Cardiac fibroblast (primary cell): ENCODE measurements at places on chromosomes 2 and 18.

GRCh38 chr2:160490733-160491685, 2.6 kb downstream of the RBMS1 start:
- no peak for DNase-seq

- no peak for DNase-seq
These were observed 156.4 kb downstream of the PTPRM start for GRCh38 chr18:7723558-7723957.

- DNase-seq: no peak
These were observed 597.1 kb downstream of the ARHGAP15 start for GRCh38 chr2:143726151-143726845.

GRCh38 chr18:9156604-9157249, 20.1 kb downstream of the ANKRD12 start:
- DNase-seq: no peak

- no peak for DNase-seq
These were observed 22.0 kb upstream of the SP9 start for GRCh38 chr2:174312581-174313234.

DNA sequence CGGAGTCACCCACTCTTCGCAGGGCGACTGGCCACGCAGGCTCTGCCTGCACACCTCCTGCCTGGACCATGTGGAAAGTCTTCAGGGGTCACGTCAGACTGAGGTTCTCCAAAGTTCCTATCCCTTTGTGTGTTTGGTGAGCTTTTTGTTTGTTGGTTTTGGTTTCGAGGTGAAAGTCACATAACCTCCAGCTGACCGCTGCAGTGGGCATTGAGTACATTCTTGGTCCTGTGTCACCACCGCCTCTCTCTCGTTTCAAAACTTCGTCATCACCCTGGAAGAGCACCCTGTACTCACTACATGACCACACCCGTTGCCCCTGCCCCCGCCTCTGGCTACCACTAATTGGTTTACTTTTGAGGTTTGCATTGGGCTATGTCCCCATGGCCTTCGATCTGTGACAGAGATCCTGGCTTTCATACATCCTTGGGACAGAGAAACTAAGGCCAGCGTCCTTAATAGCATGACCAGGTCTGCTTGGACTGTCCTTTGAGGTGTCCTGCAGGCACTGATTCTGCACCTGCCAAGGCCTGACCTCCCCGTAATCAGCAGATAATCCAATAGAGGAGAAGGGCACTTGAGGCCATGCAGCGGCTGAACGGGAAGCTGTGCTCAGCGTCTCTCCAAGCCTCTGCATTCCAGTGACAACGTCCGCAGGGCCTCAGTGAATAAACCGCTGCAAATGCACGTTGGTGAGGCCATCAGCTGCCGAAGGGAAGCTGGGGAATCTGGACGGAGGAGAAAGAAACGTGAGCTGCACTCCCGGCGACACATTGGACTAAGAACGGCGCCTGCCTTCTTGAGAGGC, 46.8 kb downstream of the SH3BP4 start:
- peak; percentile 29 for DNase-seq

DNA sequence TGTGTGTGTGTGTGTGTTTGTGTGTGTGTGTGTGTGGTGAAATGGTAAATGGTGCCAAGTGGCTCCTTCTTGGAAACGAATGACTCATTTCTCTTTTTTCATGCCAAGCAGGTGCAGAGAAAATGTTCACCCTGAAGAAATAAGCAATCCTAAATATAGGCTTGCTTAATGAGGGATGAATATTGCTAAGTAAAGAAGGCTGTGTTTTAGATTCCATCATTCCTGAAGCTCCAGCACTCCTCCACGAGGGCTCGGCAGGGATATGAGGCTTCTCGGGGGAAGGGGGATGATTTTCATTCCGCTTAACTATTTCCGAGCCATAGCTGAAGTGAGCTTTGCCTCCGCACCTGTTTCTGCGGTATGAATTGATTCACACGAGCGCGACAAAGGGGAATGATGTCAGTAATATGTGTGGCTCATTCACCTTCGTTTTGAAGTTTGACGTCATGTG, 72.9 kb downstream of the TSN start:
- no peak for DNase-seq

DNA sequence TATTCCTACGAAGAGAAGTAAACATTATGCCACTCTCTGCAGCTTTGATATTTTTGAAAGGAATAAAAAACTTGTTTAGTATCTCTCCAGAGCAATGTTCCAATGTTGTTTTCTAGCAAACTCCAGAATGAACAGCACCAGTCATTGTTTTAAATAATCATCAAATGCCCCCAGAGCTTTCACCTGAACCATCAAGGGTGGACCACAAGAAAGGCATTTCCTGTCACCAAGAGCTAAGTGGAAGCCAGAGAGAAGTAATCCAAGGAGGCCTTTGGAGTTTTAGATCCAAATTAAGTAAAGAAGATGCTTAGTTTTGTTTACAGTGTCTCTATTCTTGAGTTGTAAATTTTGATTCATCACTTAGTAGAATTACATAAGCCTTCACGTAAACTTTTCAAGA, 559.0 kb downstream of the ARHGAP15 start:
- no peak for DNase-seq

DNA sequence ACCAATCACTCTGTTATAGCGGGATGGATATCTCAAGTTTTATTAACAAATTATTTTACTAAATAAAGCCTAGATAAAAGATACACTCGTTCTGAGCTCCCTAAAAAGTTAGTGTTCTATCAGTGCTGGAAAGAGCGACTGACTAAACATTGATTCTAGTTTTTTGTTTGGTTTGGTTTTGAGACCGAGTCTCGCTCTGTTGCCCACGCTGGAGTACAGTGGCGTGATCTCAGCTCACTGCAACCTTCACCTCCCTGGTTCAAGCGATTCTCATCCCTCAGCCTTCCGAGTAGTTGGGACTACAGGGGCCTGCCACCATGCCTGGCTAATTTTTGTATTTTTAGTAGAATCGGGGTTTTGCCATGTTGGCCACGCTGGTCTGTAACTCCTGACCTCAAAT, 73.8 kb upstream of the CDCA7 start:
- no peak for DNase-seq

- DNase-seq: no peak
These were observed 61.4 kb downstream of the NDUFA10 start for GRCh38 chr2:239963646-239964205.

- peak; percentile 27 for DNase-seq
These were observed 111.9 kb downstream of the SETBP1 start for GRCh38 chr18:44792456-44793061.

DNA sequence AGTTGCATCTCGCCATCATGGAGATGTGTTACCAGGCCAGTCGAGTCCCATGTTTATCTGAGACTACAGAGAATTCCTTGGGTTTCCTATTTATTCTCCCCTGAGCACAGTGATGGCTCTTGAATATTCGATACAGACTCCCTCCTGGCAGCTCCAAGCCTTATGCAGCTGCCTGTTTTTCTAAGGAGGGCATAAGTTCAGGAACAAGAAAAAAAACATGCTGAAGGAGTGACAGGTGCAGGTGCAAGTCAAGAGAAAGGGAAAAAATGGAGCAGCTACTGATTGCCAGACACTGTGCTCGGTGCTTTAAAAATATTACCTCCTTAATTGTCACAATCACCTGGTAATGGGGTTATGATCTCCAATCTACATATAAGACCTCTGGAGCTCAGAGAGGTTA, 177.2 kb upstream of the DPP10 start:
- no peak for DNase-seq

- no peak for DNase-seq
These were observed 631.0 kb downstream of the IRS1 start for GRCh38 chr2:226168496-226169160.

GRCh38 chr18:9711361-9712129, 3.4 kb downstream of the RAB31 start:
- no peak for DNase-seq

GRCh38 chr18:9613550-9614400, 584 bp downstream of the PPP4R1 start:
- peak; percentile 62 for DNase-seq

- no peak for DNase-seq
These were observed 121.2 kb upstream of the SPRED2 start for GRCh38 chr2:65553504-65554074.

GRCh38 chr2:70746094-70746974, 21.7 kb downstream of the ADD2 start:
- DNase-seq: no peak

DNA sequence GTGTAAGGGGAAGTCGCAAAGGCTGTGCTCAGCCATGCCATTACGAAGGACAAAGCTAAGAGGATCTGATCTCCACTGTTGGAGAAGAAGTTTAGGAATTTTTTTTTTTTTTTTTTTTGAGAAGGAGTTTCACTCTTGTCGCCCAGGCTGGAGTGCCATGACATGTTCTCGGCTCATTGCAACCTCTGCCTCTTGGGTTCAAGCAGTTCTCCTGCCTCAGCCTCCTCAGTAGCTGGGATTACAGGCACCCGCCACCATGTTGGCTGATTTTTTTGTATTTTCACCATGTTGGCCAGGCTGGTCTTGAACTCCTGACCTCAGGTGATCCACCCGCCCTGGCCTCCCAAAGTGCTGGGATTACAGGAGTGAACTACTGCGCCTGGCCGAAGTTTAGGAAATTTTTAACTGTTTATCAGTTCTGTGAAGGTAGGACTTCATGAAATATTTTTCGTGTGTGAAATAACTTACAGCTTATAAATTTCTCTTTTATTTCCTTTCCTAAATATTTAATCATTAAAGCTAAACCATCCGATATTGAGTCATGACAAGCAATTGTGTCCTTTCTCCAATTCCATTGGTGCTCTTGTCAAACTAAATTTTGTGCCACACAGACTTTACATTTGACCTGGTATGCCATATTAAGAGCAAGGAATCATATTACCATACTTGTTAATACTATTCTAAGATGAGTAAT, 22.2 kb downstream of the DDX1 start:
- no peak for DNase-seq

GRCh38 chr18:73270920-73271634, 403.3 kb upstream of the NETO1 start:
- no peak for DNase-seq

DNA sequence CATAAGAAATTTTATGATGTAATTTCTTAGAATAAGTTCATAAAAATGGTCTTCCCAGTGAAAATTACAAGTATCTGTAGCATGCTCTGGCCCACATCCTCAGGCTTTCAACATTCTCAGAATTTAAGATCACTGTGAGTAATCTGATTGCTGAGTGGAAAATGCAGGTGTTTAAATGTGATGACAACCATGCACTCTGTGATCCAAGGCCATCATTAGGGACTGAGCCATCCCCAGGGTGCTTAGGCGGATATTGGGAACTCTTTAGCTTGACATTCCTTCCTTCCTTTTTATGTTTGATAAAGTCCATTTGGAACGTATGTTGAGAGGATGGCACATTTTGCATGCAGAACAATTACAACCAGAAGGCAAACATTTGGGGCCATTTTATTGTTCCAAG, 95.5 kb downstream of the ARL4C start:
- DNase-seq: no peak

DNA sequence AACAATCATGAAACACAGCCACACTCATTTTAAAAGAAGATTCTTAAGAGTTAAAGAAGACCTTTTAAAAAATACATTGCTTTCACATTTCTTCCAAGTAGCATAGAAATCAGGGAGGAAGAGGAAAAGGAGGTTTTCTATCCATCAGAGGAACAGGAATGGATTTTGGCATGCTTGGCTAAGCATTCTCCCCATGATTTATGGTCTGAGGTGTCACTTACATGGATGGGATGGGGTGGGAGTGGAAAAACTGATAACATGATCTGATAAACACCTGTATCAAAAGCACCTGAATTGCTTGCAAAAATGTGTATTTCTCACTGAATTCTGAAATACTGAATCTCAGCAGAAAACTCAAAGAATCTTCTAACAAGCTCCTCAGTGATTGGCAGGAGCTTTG, 265.9 kb downstream of the NRXN1 start:
- no peak for DNase-seq

- peak; percentile 47 for DNase-seq
These were observed 13.2 kb downstream of the ZNF804A start for GRCh38 chr2:184611361-184612085.

GRCh38 chr2:48849770-48850169, 94.2 kb upstream of the LHCGR start:
- peak; percentile 73 for DNase-seq

- no peak for DNase-seq
These were observed 354.2 kb upstream of the ACVR2A start for GRCh38 chr2:147490401-147491261.

GRCh38 chr2:224151161-224151560, 112.1 kb upstream of the SERPINE2 start:
- DNase-seq: peak; percentile 67

GRCh38 chr2:222240676-222241049, 58.1 kb downstream of the PAX3 start:
- no peak for DNase-seq

GRCh38 chr2:65504201-65504600, 71.8 kb upstream of the SPRED2 start:
- no peak for DNase-seq

GRCh38 chr2:8954990-8955389, 48.5 kb downstream of the MBOAT2 start:
- DNase-seq: no peak

GRCh38 chr2:25090801-25091200, 48.9 kb downstream of the EFR3B start:
- no peak for DNase-seq

- no peak for DNase-seq
These were observed 54.6 kb upstream of the ODC1 start for GRCh38 chr2:10502803-10503107.

DNA sequence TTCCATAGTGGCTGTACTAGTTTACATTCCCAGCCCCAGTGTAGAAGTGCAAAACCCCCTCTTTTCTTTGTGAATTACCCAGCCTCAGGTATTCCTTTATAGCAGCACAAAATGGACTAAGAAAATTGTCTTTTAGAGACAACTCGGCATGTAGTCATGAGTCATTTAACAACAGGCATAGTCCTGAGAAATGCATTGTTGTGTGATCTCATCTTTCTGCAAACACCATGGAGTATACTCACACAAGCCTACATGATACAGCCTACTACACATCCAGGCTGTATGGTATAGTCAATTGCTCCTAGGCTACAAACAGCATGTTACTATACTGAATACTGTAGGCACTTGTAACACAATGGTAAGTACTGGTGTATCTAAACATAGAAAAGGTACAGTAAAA, 44.4 kb upstream of the MBP start:
- no peak for DNase-seq

- no peak for DNase-seq
These were observed 33.2 kb downstream of the DDX1 start for GRCh38 chr2:15624903-15625302.

DNA sequence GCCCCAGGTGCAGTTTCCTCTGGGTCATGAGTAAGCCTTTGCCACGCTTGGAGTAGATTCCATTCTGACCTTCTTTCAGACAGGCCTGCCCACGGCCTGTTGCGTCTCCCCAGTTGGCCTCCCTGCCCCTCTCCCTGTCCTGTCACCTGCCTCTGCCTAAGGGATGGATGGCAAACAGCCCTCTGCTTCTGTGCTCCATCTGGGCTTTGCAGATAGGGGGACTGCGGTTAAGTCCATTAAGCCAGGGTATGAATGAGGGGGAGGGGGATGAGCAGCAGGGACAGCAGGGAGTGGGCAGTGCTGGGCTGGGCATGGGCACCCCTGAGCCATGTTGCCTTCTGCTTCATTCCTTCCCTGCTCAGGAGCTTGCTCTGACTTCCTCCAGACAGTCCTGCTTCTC, 37.6 kb upstream of the B3GNT7 start:
- no peak for DNase-seq

GRCh38 chr18:65941482-65941881, 190.7 kb downstream of the CDH7 start:
- DNase-seq: no peak

- DNase-seq: peak; percentile 24
These were observed 1.1 kb upstream of the NAPG start for GRCh38 chr18:10524507-10525370.
